ENCODE measurements at places on chromosomes 11 and 22.

DNA sequence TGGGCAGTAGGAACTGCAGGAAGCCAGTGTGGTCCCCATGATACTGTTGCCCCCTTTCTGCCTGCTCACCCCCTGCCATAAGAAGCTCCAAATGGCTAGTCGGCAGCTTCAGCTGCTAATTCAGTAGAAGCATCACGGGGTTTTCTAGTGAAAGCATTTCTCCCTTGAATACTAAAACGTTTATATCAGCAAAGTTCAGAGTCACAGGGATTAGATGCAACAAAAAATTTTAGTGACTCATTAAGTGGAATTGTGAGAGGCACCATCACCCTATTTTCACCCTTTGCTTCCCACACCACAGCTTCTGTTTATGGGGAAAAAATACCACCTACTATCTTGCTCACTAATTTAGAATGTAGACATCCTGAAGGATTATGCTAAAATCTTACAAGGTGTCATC is 25.2 kb downstream of the RAB39A start:
- DNase-seq: no peak

DNA sequence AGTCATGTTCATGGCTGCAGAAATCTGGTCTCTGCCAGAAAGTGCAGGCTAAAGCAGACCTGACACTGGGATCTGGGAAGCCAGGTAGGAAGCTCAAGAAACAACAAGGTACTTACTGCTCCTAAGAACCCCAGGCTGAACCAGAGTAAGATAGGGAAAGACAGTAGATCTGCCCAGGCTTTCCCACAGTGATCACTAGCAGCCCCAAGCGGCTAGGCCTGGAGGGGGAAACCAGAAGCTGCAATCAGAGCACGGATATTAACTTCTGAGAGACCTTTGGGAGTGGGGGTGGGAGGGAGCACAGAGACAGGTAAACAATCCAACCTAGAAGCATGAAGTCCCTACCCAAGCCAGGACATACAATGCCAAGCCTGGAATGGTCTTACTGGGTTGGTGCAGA is 135.2 kb upstream of the C11orf58 start:
- DNase-seq: no peak

- peak; percentile 89 for DNase-seq
Observed at GRCh38 chr11:119373921-119374631, 7.4 kb downstream of the USP2 start.

DNA sequence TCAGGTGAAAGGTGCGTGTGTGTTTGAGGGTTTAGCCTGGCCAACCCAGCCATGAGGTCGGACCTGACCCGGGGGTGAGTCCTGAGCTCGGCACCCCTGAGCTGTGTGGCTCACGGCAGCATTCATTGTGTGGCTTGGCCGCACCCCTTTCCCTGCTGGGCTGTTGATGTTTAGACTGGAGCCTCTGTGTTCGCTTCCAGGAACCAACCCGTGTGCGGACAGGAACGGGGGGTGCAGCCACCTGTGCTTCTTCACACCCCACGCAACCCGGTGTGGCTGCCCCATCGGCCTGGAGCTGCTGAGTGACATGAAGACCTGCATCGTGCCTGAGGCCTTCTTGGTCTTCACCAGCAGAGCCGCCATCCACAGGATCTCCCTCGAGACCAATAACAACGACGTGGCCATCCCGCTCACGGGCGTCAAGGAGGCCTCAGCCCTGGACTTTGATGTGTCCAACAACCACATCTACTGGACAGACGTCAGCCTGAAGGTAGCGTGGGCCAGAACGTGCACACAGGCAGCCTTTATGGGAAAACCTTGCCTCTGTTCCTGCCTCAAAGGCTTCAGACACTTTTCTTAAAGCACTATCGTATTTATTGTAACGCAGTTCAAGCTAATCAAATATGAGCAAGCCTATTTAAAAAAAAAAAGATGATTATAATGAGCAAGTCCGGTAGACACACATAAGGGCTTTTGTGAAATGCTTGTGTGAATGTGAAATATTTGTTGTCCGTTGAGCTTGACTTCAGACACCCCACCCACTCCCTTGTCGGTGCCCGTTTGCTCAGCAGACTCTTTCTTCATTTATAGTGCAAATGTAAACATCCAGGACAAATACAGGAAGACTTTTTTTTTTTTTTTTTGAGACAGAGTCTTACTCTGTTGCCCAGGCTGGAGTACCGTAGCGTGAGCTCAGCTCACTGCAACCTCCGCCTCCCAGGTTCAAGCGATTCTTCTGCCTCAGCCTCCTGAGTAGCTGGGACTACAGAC is 53.9 kb upstream of the PPP6R3 start:
- DNase-seq: no peak

DNA sequence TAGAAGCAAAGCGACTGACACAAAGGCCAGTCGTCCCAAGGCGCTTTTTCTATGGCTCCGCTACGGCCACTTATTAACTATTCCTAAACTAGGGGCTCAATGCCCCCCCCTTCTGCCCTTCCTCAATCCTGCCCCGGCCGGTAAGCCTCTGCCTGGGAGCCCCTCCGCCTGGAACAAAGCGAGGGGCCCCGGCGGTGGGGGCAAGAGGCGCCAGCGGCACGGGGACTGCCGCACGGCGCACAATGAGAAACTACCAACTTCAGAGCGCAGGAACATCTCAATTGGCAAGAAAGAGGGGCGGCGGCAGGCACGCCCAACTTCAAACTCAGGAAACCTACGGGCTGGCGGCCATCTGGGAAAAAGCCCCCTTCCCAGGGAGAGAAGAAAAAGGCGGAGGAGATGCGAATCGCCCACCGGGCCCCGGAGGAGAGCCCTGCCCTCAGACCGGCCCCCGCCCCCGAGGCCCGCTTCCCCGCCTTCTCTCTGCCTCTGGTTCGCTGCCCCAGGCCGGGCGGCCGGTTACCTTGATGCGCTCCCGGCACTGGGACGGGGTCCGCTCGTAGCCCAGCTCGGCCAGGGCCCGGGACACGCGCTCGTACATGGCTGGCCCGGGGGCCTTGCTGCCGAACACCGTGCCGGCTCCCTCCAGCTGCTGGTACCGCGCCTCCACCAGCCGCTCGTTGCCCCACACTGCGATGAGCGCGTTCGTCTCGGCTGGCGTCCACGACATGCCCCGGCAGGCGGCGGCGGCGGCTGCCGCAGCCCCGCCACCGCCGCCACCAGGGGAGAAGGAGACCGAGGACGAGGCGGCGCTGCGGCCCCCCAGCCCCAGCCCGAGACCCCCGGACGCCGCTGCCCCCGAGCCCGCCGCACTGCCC is 619 bp downstream of the MSANTD2 start:
- DNase-seq: peak; percentile 14

- no peak for DNase-seq
Observed at GRCh38 chr11:61860054-61860903, 31.1 kb downstream of the FADS3 start.

GRCh38 chr11:2869561-2870427 is 15.8 kb downstream of the CDKN1C start:
- DNase-seq: no peak

DNA sequence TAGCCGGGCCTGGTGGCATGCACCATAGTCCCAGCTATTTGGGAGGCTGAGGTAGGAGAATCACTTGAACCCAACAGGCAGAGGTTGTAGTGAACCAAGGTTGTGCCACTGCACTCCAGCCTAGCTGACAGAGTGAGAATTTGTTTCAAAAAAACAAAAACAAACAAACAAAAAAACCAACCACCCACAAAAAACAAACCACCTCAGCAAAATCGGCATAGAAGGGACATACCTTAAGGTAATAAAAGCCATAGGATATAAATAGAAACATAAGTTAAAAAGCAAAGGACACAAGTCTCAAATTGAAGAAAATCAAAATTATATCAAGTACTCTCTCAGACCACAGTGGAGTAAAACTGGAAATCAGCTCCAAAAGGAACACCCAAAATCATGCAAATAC is 33.2 kb downstream of the PIWIL3 start:
- no peak for DNase-seq

Data from cerebellar cortex (tissue), 1 donor.